NCI-H1105 (cell line): ENCODE measurements at places on chromosomes 3 and 15.
A peak's percentile ranks its signal among the peaks of the same experiment; 100 is the strongest.

GRCh38 chr15:57298204-57298603, 78.1 kb upstream of the CGNL1 start:
- no peak for DNase-seq

DNA sequence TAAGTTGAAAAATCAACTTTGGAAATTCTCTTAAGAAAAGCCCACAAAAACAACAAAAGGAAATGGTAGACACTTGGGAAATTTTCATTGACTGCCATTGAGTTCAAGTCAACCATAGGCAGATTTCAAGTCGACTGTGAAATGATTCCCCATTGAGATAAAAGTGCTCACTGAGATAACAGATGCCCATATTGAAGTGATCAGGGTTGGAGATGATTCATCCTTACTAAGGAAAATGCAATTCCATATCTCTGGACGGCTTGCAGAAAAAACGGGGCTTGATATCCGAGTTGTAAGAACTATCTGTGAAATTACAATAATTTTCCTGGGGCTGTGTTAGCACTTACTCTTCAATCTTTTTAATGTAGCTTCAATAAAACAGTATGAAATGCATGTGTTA, 373.1 kb upstream of the THRB start:
- DNase-seq = no peak

DNA sequence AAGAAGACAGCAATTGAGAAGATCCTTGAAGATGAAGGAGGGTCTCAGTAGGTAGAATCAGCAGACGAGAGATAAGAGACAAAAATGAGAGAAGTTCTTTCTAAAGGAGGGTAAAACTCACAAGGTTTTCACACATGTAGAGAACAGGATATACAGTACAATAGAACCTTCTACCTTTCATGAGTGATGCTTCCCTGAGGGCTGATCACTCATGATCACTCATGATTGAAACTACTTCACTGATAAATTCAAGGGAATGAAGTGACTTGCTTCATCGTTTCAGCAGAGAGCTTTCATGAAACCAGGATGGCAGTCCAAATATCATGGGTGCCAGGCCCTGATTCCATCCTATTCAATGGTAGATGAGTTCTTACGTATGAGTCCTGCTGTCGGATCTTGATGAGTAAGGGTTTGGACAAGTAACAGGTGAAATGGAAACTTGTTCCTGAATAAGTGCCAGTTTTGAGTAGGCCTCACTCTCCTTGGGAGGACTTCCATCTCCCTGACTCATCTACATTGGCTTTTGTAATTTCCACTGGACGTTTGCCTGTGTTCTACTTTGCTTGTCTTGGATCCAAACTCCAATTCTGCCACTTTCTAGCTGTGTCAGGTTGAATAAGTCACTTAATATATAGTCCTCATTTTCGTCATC, 9.6 kb upstream of the CLDN16 start:
- no peak for DNase-seq

- no peak for DNase-seq
Observed at GRCh38 chr15:92565351-92566125, 90.0 kb downstream of the FAM174B start.

GRCh38 chr3:16618721-16619120, 13.5 kb upstream of the DAZL start:
- no peak for DNase-seq

DNA sequence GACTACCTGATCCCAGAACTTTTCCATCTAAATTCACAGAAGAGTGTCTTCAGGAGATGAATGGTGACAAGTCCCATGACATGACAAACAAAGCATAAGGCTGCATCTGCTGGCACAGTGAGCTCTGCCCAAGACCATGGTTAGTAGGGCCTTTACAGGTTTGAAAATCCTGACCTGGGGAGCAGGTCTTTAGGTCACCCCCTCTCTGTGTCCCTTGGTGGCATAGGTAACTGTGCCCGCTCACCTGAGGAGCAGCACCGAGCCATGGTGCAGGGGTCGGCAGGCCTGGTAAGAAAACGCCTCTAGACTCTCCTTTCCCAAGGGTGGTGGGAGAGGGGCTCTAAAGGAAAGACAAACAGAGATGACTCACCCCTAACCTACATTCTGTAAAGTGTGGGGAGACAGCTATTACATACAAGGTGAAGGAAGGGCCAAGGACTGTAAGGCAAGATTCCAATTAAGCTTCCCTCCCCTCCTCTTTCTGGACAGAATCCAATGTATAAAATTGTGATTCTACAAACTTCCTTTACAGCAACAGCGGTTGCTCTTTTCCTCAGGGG, 74.0 kb downstream of the SATB1 start:
- DNase-seq = no peak

DNA sequence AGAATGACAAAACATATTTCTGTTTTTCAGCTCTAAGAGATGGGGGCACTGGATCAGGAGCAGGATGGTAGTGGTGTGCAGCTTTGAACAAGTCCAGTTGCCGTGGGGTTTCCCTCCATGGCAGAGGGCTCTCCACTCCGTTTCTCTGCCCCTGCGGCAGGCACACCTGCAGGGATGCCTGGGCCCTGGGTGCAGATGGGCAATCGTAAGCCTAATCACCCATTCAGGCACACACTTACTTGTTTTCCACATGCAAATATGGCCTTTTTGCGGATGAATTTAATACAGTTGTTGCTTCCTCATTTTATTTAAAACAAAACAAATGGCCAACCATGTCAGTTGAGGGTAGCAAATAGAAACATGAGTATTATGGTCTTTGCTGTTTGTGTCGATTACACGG, 85.1 kb downstream of the LPP start:
- DNase-seq = no peak

GRCh38 chr3:155861476-155862183, 7.4 kb upstream of the SLC33A1 start:
- DNase-seq = no peak

- peak; percentile 74 for DNase-seq
Observed at GRCh38 chr15:77506311-77507142, 85.8 kb downstream of the HMG20A start.

DNA sequence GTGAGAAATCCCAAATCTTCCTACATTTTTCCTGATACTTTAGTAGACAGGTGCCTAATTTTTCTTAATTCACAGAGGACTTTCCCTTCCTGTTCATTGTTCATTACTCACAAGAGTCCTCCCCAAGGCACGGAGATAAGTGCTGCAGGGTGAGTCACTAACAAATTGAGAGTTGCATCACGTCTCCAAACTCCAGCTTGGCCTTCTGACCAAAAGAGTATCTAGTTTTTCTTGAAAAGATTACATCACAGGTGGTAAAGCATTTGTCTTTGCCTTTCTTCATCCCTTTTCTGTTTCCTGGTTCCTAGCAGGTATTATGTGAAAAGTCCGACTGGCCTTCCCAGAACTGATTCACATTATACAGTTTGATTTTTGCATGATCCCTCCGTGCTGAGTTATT, 24.9 kb upstream of the RASGRP1 start:
- no peak for DNase-seq

GRCh38 chr3:24548278-24548677, 53.6 kb upstream of the THRB start:
- DNase-seq = no peak

DNA sequence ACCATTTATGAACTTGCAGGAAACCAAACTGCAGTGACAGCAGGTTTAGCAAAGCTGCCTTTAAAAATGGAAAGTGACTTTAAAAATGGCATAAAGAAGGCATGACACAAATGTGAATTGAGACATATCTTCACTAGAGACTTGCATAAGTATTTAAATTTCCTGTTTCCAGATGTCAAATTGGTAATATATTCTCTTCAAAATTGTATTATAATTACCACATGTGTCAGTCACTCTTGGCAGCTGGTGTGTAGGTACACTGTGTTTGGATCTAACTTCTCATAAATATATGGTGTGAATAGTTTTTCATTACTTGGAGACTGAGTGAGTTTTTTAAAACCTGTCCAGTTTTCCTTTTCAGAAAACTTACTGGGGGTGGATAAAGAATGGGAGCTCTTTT, 636.2 kb upstream of the SGO1 start:
- no peak for DNase-seq

DNA sequence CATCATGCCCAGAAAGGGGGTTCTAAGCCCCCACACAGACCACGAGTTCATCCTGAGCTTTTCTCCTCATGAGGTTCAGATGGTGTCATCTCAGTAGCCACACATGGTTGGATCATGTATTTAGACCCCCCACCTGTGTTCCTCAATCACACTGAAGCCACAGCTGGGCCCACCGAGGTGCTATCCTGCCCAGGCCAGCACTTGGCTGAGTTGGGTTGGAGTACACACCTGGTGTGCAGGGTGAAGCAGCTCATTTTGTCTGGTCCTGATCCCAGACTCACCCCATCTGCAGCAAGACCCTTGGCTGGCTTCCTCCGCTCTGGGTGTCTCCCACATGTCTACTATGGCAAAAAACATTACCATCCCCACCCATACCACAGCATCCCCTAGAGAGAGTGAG, 41.9 kb downstream of the ACAA1 start:
- no peak for DNase-seq

DNA sequence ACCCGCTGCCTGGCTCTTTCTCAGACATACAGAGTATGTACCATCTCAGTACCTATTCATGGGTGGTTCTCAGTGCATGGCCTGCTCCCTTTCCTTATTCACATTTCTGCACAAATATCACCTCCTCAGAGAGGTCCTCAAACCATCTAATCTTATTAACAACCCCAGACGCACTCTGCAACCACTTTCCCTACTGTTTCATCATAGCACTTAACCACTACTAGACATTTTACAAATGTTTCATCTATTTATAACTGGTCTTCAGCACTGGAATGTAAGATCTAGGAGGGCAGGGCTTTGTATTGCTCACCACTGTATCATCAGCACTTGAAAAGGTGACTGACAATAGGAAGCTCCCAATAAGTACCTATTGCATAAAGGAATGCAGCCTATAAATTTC, 45.1 kb downstream of the TNIK start:
- no peak for DNase-seq

- DNase-seq = no peak
Observed at GRCh38 chr3:88610820-88611219, 461.1 kb downstream of the C3orf38 start.

DNA sequence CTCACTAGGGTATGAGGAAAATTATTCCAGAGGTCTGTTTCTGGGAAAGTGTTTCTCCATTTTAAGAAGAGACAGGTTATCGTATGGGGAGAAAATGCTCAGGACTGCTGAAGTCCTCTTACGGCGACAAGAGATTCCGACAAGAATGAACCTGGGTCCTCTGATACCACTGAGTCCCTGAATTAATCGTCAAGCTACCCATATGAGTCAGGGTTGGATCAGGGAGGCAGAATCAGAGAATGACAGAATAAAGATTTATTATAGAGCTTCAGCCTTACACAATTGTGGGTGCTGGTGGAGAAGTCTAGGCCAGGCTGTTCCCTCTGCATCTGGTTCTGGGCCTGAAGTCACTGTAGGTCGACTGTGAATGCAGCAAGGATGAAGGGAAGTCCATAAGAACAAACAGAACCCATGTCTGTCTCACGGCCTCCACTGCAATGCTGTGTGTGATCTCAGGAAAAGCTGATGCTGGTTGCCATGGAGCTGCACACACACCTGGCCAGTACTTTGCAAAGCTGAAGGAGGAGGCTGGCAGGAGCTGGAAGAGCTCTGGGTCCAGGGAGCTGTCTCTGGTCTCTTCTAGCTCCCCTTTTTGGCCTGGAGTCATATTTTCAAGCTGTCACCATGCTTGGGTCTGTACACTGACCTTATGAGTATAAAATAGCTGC, 83.9 kb downstream of the HHLA2 start:
- peak; percentile 12 for DNase-seq

- DNase-seq = no peak
Observed at GRCh38 chr3:130823241-130823884, 70.5 kb upstream of the ATP2C1 start.

- DNase-seq = no peak
Observed at GRCh38 chr3:109910772-109911171, 573.4 kb upstream of the DPPA4 start.

DNA sequence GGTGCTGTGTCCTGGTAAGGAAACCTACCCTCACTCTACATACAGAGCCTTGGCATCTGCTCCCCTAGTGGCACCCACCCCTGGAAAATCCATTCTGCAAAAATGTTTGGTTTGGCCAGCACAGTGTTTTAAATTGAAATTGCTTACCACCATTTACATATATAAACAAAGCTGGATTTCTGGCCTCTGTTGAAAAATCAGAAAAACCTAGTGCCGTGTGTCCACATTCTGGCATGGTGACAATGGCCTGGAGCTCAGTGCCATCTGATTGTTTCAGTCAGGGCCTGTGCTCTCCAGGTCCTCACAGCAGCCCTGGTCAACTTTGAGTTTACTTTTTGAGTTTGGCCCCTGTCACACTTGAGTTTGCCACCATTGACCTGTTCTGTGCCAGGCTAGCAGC, 2.9 kb upstream of the IL17RC start:
- no peak for DNase-seq

GRCh38 chr3:23249961-23250360, 46.8 kb downstream of the UBE2E2 start:
- DNase-seq = no peak

DNA sequence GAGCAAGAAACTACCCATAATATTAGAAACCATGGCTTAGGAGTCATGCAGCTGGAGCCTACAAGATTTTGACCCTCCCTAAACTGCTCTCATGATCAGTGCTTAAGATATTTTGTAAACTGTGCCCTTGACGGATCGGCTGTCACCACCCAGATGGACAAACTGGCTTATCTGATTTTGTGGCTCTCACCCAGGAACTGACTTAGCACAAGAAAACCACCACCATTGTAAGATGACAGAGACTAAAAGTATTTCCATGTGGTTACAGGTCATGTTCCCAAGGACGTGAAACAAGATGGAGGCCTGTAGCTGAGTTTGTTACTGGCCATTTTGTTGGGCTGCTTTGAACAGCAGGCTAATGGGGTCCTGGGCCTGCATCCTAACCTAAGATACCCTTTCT, 940.9 kb downstream of the OTOL1 start:
- no peak for DNase-seq

- DNase-seq = no peak
Observed at GRCh38 chr15:63971427-63971805, 74.9 kb downstream of the DAPK2 start.

- no peak for DNase-seq
Observed at GRCh38 chr3:71063773-71064290, 519.7 kb downstream of the FOXP1 start.

DNA sequence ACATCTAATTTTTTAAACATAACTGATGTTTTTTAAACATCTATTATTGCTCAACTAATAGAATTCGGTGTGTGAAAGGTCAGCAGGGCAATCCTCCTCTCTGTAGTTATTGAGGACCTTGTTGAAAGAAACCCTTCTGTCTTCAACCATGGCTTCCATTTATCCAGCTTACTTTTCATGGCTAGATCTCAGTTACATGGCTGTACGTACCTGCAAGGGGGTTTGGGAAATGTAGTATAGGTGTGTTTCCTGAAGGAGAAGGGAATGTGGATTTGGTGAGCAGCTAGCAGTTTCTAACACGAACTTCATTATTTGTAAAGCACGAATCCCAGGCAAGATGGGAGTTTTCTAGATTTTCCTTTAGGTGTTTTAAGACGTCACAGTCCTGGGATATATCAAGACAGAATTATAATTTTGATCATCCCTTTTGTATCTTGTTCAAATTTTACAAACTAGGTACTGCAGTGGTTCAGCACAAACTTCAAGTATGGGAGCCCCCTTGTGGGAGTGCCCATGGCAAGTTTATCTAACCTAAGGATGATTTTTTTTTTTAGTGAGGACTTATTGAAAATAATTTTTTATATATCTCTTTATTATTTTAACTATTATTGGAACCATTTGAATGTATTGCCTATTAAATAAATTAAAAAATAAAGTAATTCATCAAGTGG, 41.6 kb downstream of the FBXL2 start:
- no peak for DNase-seq

GRCh38 chr15:74609938-74610301, 5.7 kb upstream of the CLK3 start:
- no peak for DNase-seq
